ENCODE measurements at places on chromosomes 16 and 17.

- no peak for DNase-seq
Observed at GRCh38 chr16:2720064-2720457, at the start of gene PRSS27. Gene PRSS27, minus strand, starts transcription at chr16:2720224. Its CDS starts 64 bp downstream, at chr16:2720160.

- DNase-seq = no peak
Observed at GRCh38 chr16:22098405-22099255, 6.3 kb downstream of the VWA3A start.

DNA sequence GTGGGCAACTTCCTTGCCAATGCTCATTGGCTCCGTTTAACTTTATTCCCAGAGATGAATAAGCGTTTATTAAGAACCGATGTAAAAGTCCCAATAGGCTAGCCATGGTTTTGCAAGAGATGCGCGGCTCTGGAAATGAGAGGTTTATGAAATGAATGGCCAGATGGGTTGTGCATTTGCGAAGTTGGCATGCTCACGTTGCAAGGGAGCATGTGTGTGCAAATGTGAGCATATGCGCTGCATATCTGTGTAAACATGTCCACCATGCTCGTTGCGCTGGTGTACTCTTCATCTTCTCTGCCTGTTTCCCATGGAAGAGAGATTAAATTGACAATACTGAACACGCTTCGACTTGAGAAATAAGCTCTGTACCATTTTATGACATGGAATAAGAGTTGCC, 848.6 kb upstream of the RBFOX1 start:
- DNase-seq = no peak

DNA sequence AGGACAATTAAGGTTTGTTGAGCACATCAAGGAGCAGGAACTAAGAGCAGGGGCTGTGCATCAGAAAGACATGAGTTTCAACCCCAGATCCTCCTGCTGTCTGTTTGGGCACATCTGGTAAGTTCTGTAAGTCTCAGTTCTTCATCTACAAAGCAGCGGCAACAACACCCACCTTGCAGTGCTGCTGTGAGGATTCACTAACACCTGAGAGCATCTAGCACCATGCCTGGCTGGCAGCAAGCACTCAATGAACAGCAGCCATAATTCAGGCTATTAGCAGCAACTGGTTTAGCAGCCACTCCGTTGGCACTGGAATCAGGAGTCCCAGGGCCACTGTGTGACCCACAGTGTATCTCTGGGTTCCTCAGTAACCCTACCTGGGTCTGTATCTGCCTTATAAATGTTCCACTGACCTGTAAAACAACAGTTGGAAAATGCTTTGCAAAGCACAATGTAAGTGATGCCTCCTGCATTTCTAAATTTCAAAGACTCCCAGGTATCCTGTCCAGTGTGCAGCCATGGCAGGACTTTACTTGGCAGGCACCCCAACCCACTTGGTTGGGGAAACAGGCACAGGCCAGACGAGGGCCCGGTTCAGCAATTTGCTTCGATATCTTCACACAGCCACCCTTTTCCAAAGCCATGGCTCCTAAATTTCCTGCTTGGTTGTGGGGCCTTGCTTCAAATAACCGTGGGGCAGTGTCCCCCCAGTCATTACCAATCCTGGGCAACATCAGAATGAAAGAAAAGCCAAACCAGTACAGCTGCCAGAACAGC, 4.2 kb downstream of the ST3GAL2 start:
- DNase-seq = no peak

GRCh38 chr16:79792076-79792475, 191.5 kb upstream of the MAF start:
- DNase-seq = no peak

DNA sequence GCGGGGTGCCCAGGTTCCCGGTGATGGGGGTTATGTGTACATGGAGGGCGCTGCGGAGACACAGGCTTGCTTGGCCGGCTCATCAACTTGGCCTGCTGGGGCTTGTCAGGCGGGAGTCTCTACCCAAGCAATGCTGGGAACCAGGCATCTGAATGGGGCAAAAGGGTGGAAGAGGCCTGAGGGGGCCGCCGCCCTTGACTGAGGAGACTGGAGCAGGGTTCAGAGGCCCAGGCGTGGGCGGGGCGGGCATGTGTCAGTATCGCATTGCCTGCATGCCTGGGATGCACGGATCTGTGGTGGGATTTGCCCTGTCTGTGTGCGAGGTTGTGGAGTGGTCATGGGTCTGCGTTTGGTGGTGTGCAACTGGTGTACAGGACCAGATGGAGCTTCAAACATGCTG, 21.1 kb downstream of the ARHGAP23 start:
- DNase-seq = no peak

- DNase-seq = no peak
Observed at GRCh38 chr17:15900871-15901270, 44.1 kb upstream of the ADORA2B start.
